ENCODE measurements at places on chromosomes 1 and 21.

DNA sequence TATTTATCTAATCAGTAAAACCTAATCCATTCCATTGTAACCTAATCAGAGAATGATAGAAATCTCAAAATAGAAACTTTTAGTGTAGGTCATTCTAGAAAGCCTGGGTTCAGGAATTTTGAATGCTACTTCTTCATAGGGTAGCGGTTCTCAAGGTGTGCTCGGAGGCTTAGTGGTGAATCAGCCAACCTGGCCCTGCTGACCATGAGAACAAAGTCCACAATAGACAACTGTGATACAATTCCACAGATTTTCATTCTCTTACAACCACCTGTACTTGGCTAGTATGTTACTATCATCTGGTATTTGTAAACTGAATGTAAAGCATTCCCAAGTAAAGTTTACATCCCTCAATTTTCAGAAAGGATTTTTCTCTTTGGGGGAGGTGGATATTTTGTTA is 7.5 kb upstream of the PUM1 start:
- no peak for DNase-seq

DNA sequence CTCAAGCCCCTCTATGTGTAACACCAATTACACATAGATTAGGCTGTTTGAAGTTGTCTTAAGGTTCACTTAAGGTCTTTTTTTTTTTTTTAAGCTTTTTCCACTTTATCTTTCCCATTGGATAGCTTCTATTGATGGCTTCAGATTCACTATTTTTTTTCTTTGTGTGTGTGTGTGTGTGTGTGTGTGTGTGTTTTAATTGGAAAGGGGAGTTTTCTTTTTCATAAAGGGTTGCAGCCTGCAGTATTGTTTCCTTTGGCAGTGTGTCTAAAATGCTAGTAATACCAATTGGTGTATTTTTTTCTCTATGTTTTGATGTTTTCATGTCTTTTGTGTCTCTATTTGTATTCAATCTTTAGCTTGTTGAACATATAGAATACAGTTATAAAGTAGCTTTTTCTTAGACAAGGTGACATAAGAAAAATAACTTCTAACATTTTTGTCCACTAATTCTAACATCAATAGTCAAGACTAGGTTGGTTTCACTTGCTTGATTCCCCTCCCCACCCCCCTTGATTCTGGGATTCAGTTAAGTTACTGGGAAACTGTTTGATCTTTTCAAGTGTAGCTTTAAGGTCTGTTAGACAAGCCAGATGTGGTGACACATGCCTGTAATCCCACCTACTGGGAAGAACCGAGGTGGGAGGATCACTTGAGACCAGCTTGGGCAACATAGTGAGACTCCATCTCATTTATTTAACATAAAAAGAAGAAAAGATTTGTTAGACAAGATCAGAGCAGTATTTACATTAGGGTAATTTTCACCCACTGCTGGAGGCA is 21.4 kb downstream of the PRRC2C start:
- DNase-seq, result no peak

GRCh38 chr21:30726726-30727125 is 8.1 kb upstream of the KRTAP21-3 start:
- no peak for DNase-seq

- no peak for DNase-seq
Measured at GRCh38 chr1:156259805-156260204, 11.9 kb upstream of the PAQR6 start.

DNA sequence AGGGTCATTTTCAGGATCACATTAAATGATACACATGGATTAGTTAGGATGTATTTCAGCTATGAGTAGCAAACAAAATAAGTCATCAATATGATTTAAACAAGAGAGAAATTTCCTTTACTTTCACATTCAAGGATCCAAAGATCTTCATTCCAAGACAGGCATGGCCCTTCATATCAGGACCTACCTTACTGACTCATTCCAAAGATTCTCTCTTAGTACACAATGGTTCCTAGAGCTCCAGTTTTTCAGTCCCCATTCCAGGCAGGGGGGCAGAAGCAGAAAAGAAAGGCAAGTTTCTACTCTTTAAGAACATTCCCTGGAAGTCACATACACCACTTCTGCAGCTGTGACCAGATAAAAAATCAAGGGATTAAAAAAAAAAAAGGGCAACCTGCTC is 23.7 kb downstream of the RGS2 start:
- DNase-seq, result no peak

- DNase-seq, result no peak
Measured at GRCh38 chr1:10679496-10680220, 116.8 kb downstream of the CASZ1 start.

DNA sequence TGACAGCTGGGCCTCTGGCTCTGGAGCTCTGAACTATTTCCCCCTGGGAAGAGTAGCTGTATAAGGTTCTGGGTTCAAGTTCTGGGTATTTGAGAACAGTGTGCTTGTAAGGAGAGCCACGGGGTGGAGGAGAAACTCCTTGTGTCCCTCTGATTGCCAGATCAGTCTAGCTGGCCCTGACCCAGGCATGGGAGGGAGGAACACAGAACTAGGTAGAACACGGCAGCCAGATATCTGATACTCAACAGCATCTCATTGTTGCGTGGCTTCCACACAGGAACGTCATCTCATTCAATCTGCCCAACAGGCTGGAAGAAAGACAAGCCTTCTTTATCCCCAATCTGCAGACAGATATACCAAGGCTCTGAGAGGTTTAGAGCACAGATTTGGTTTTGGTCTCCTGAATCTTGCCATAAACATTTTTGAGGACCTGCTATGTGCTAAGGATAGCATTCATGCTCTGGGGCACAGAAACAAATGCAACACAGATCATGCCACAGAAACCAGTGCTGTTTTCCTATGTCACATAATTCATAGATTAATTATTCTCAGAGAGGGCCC is 83.8 kb downstream of the PLXNA2 start:
- DNase-seq, result no peak

- DNase-seq, result no peak
Measured at GRCh38 chr1:87956072-87956471, 627.4 kb downstream of the LMO4 start.

- DNase-seq, result no peak
Measured at GRCh38 chr1:68828013-68828412, 331.1 kb upstream of the DEPDC1 start.

GRCh38 chr1:77126307-77126706 is 92.9 kb downstream of the PIGK start:
- DNase-seq, result no peak

All from activated naive CD4-positive, alpha-beta T cell treated with Interleukin-2 at 50 U/mL for 16 hours (primary cell).